ENCODE measurements at places on chromosomes 13 and 19.

DNA sequence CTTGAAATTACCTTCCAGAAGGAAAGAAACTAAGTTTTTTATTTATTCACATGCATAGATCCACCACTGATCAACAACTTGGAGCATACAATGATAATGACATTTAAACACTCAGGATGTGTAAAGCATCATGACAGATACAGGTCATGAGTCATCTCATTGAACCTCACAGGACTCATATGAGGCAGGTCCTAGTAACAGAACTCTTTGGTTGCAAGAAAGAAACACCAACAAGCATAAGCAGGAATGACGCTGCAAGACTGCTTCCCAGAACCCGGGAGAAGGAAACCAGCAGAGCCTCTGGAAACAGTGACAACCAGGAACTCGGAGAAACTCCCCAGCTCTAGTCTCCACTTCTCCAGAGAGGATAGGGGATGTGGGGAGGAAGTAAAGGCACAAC, 60.8 kb upstream of the IPO5 start:
- no peak for DNase-seq

DNA sequence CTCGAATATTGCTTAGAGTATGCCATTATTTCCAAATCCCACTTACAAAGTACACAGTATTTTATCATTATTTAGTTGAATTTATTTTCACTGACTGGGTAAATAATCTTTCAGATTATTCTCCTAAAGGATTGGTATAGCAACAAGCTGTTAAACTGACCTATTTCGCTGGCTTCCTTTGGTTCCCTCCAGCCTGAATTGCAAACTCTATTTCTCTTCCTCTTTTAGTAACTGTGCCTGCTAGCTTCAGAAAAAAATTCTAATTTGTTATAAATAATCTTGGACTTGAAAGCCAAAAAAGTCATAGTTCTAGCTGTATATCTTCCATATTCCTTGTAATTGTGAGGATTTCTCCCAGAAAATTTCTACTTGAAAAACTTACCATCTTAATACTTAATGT, 15.0 kb upstream of the CCNA1 start:
- DNase-seq: no peak

GRCh38 chr19:44620667-44621066, 7.3 kb downstream of the IGSF23 start:
- DNase-seq: no peak

GRCh38 chr19:42919757-42920079, 2.0 kb upstream of the PSG6 start:
- no peak for DNase-seq

GRCh38 chr13:29418026-29418425, 177.5 kb downstream of the SLC7A1 start:
- no peak for DNase-seq

DNA sequence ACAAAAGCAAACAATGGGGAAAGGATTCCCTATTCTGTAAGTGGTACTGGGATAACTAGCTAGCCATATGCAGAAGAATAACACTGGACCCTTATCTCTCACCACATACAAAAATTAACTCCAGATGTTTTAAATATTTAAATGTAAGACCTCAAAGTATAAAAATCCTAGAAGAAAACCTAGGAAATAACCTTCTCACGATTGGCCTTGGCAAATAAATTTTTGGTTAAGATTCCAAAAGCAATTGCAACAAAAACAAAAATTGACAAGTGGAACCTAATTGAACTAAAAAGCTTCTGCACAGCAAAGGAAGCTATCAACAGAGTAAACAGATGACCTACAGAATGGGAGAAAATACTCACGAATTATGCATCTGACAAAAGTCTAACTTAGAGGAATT, 10.8 kb upstream of the TDRD3 start:
- no peak for DNase-seq

All from stimulated activated CD8-positive, alpha-beta memory T cell treated with anti-CD3 and anti-CD28 coated beads, Interleukin-2, amount 100 ng/mL, for 48 hours (primary cell).